ENCODE measurements at places on chromosomes 1 and 21. TPM values are rescaled to one million over a fixed set of nuclear protein-coding genes. Genes with fewer than 3 reads are reported as not detected.

The A3GALT2 gene
- not detected for total RNA-seq

The TSPAN2 gene
- 5.0 TPM for total RNA-seq

The TNFAIP8L2 gene
- not detected for total RNA-seq

The KCNQ4 gene
- total RNA-seq, result 0.07 TPM

The CPT2 gene
- 11.6 TPM for total RNA-seq

The FYB2 gene
- total RNA-seq, result not detected

The MAP3K7CL gene
- 10.9 TPM for total RNA-seq

The KIRREL1 gene
- total RNA-seq, result 57.6 TPM

The RAB13 gene
- 135 TPM for total RNA-seq

The PLEKHG5 gene
- 68.3 TPM for total RNA-seq

The SLC35E2B gene
- 51.2 TPM for total RNA-seq
